ENCODE measurements at places on chromosomes 5 and 9. TPM values are rescaled to one million over a fixed set of nuclear protein-coding genes. Genes with fewer than 3 reads are reported as not detected.

CDX1 gene
- 0.71 TPM for polyA plus RNA-seq

NOXA1 gene
- 6.1 TPM for polyA plus RNA-seq

PPP2R2B gene
- 14.7 TPM for polyA plus RNA-seq

GABRA6 gene
- not detected for polyA plus RNA-seq

TAF1L gene
- 0.06 TPM for polyA plus RNA-seq

C5orf46 gene
- polyA plus RNA-seq = not detected

PKN3 gene
- 10.3 TPM for polyA plus RNA-seq

DNA sequence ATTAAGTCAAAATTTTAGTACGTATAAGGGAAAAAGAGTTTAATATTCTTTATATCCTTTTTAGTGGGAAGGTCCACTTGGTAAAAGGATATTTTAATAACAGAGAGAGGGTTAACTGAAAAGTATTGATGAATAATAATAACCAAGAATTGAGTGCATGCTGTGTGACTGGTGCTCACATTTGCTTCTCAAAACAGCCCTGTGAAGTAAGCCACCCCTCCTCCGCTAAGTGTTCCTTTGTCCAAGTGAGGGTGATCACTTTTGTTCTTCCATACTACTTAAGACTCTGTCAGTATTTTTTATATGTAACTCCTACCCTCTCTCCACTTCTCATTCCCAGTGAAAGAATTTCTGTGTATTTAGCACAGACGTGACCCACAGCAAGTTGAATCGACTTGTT lies 51.5 kb downstream of the SLC44A1 start:
- no peak for DNase-seq

DNA sequence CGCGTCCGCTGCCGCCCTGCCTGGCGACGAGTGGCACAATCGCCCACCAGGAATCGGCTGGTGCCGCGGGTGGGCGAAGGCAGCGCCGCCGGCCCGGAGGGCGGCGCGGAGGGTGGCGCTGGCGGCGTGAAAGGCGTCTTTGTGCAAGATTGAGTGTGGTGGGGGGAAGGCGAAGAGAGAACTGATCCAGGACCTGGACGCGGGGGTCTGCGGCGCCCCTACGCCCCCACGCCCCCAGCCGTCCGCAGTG lies 4.6 kb upstream of the RGMB start:
- DNase-seq = no peak

DNA sequence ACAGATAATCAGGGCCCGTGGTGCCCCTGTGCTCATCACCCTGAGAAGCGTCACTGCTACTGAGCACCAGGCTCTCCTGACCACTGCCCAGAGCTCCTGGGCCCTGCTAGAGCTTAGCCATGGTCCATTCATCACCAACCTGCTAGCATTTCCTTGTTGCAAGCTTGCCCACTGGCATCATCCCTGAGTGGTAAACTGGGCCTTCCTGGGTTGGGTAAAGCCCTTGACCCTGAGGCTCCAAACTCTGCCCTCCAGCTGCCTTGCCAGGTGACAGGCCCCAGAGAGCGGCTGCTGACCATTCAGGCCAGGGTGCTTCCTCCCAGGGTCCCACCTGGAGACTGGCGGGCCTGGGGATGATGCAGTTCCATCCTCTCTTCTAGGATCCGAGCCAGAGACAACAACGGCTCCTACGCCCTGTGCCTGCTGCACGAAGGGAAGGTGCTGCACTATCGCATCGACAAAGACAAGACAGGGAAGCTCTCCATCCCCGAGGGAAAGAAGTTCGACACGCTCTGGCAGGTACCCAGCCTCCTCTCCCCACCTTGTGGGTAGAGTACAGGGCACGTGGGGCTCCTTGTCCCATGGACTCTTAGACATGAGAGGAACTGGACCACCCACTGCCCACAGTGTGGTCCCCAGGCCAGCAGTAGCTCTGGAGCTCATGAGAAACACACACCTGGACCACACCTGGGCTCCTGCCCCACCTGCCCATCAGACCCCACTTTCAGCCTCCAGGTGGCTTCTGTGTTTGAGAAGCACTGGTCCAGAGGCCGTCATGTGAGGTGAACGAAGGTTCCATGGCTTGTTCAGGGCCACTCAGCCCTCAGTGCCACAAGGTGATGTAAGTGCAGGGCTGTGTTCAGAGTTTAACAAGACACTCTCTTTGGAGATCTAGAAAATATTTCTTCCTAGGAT lies 60.5 kb downstream of the SYK start:
- DNase-seq = no peak

GRCh38 chr9:18595597-18595996 lies 121.6 kb downstream of the ADAMTSL1 start:
- no peak for DNase-seq

DNA sequence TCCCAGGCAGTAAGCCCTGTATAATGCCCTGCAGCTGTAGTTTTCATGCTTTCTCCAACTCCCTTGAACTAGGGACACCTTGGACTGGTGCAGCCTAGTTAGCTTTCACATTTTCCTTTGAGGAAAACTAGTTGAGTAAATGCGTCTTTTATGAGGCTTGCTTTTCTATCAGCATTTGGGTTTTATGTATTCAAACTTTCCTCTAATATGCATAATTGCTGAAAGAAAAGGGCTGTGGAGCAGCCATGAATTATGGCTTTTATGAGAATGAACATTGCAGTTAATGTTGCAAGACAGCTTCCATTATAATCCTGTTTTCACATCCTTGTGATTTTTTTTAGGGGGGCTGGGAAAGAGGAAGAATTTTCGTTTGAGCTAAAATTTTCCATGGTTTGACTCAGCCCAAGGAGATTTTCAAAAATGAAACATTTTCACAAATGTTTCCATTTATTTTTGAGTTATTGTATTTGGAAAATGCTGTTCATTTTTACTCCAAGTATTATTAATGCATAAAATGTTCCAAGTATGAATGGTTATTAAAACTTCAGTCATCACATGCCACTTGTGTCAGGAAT lies 57.9 kb upstream of the PPP3R2 start:
- DNase-seq = no peak

GRCh38 chr9:104177003-104177611 lies 83.0 kb downstream of the SMC2 start:
- DNase-seq = no peak

GRCh38 chr5:117701062-117701461 lies 1126.4 kb upstream of the SEMA6A start:
- no peak for DNase-seq

DNA sequence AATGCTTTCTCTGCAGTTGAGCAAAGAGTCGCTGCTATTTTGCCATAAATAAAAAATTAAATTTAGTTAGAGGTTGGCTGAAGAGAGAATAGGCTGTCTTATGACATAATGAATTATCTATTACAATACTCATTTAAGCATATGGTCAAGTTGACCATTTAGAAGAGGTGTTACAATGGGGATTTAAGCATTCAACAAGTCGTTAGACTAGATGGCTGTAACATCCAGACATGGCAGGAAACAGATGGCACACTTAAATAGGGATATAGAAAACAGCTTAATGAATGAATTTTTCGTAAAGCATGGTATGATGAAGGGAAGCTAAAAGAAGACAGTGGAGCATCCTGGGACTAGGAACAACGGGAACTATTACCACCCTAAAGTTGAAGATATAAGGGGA lies 160.3 kb upstream of the PTPRD start:
- DNase-seq = no peak

DNA sequence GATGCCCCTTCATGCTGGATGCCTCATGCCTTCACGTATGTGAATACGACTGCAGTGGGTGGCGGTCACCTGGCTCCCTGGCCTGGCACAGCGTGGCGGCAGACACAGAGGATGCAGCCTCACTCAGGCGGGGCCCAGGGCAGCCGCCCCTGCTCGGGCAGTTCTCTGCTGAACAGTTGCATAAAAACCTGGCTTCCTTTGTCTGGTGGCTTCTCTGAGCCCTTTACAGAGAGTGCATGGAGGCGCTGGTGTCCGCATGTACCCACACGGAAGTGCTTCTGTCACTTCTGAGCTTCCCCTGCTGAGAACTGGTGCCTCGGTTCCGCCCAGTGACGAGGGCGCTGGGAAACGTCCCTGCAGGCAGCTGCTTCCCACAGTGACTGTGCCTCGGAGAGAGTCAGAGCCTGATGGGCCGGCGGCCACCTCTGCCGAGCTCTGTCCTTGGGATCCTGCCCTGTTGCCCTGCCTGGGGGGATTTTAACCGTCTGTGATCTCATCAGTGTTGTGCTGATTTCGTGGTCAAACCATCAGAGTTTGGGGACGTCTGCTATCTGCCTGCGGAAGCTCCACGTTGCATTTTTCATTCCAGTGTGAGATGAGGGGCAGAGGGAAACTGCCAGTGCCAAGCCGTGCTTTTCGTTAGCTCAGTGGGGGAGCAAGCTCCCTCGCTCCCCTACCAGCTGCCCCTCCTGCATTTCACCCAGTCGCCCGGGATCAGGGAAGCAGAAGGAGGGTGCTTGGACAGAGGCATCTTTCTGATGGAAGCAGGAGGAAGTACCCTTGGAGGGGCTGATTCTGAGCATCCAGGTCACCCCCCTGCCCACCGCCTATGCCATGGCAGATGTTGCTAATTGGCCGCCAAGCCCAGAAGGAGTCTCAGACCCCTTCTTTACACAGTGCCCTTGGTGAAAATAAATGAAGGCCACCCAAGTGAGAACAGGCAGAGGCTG lies 153.0 kb upstream of the COL5A1 start:
- no peak for DNase-seq

- no peak for DNase-seq
Measured at GRCh38 chr9:35910613-35911359, 1.5 kb downstream of the SPAAR start.

- peak; percentile 44 for DNase-seq
Measured at GRCh38 chr5:171450423-171451331, 31.2 kb downstream of the FGF18 start.

- no peak for DNase-seq
Measured at GRCh38 chr9:14520341-14520740, 172.9 kb downstream of the ZDHHC21 start.

- DNase-seq = no peak
Measured at GRCh38 chr5:101153526-101153925, 250.4 kb upstream of the ST8SIA4 start.

- no peak for DNase-seq
Measured at GRCh38 chr9:72315089-72315509, 49.9 kb downstream of the ZFAND5 start.

DNA sequence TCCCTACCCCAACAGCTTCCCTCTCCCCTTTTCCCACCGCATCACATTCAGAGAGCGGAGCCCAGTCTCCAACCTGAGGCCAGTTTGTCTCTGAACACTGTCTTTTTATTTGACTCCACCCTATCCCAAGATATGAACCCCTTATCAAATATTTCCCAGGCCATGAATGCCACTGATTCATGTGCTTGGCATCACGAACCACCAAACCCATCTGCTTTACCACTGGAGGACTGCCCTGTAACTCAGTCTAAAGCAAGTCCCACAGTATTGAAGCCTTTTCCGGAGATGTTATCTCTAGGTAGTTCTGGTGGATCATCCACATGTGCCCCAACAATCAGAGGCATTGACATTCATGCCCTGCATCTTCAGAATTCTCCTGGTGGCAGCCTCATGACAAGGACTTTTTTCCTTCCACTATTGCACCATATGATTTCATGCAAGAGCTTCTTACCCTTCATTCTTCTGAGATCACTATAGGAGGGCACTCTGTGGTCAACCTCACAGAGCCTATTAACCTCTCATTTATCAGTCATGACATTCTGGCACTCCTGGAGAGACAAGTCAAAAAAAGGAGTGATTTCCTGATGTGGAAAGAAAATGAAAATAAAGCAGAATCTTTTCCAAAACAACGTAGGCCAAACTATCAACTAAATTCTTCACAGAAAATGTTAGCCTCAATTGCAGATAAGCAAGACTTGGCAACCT lies 12.3 kb upstream of the SPATA31D4 start:
- DNase-seq = no peak

DNA sequence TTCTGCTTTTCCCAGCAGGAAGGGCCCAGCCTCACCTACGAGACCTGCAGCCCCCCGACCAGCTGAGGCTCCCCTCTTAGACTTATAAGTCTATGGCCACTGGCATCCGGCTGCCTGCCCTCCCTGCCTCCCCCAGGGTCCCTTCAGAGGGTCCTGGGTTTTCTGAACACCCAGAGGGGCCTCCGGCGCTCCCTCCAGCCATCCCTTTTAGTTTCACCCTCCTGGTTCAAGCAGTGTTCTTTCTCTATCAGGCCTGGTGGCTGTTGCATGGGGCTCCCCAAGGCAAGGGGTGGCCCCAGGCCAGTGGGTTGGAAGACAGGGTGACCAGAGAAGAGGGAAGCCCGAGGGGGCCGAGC lies 21.8 kb downstream of the GOLGA2 start:
- DNase-seq = no peak

DNA sequence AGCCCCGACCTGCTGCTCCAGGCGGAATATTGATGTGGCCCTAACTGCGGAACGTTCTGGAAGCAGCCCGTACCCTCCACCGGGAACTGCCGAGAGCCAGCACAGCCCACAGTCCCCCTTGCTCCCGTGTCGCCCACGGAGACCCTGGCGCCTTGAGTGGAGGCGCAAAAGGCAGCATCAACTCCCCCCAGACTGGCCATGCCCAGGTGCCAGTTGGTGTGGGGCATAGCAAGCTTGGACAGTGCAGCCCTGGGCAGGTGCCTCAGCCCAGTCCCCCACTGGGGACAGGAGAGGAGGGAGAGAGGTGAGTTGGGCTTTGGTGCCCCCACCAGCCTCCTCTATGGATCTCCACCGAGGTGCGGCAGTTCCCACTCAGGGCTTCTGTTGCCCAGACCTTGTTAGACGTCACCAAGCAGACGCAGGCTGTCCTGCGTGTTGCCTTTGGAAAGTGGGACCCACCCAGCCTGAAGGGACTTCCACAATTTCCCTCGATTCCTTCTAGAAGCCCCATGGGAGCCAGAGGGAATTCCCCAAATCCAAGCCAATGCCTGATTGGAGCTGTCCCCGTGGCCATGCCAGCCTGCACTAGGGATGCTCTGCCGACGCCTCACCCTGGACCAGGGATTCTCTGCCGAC lies 19.8 kb upstream of the NRARP start:
- no peak for DNase-seq

- DNase-seq = no peak
Measured at GRCh38 chr5:109605207-109605730, 84.5 kb upstream of the MAN2A1 start.

DNA sequence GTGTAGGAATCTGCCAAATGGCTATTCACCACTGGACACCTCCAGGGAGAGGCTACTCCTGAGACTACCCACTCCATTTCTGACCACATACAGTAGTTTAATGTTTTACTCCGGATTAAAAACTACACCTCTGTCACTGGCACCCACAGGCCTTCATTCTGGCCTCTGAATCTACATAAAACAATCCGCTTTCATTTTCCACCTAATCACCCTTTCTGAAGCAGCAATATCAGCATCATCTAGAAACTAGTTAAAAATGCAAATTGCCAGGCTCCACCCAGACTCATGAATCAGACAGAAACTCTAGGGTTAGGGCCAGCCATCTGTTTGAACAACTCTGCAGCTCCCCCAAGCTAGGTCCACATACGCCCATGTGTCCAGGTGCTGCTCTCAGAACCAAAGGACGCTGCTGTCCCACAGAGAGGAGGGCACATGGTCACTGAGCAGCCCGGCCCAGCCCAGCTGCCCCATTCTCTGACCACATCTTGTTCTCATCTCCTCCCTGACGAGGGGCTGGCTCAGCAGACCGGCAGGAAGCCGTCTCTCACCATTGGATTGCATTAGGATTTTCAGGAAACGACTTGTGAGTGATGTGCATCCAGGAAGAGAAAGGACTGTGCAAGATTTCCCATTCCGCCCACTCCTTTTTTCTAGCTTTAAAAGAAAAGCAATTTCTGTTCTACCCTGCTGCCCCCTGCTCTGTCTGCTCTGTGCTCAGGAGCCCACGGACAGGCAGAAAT lies 34.7 kb downstream of the ADAM19 start:
- DNase-seq = no peak

GRCh38 chr5:43947935-43948334 lies 345.0 kb downstream of the NNT start:
- DNase-seq = no peak
